Fibroblast of the aortic adventitia (primary cell): ENCODE measurements at places on chromosomes 2 and 18.

- no peak for DNase-seq
These were observed 237.4 kb downstream of the LPIN1 start for GRCh38 chr2:11983870-11984269.

DNA sequence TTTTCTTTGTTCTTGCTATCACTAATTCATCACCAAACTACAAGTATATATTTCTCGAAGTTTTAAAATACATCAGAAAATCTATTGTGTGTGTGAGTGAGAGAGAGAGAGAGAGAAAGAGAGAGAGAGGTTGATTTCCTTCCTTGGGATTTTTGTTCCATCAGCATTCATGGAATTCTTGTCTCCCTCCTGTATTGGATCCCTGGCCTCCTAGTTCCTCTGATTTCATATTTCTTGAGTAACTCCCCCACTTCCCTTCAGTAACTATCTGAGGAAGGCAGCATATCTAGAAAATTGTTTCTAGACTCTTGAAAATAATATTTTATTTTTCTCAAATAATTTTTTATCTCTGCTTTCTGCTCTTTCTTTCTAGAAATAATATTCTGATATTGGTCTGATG, 13.3 kb upstream of the ACTR2 start:
- DNase-seq, result no peak

DNA sequence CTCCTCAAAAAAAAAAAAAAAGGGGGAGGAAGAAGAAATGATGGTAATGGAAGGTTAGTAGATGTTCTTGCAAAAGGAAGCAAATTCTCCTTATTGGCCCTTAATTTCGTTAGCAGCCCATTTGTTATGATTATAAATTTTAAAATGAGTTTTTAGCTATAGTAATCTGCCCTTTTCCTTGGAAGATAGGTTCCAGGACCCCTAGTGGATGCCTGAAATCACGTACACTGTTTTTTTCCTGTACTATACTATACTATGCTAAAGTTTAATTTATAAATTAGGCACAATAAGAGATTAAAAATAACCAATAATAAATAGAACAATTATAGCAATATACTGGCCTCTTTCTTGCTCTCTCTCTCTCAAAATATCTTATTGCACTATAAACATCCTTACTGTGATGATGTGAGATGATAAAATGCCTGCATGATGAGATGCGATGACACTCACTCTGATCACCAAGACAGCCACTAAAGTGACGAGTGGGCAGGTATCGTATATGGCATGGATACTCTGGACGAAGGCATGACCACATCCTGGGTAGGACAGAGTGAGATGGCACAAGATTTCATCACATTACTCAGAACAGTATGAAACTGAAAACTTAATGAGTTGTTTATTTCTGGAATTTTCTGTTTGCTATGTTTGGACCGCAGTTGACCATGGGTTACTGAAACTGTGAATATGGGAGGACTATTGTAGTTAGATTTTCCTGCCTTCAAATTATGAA, 87.2 kb downstream of the KCTD18 start:
- DNase-seq, result no peak

GRCh38 chr2:189553504-189554088, 27.0 kb downstream of the SLC40A1 start:
- DNase-seq, result no peak

DNA sequence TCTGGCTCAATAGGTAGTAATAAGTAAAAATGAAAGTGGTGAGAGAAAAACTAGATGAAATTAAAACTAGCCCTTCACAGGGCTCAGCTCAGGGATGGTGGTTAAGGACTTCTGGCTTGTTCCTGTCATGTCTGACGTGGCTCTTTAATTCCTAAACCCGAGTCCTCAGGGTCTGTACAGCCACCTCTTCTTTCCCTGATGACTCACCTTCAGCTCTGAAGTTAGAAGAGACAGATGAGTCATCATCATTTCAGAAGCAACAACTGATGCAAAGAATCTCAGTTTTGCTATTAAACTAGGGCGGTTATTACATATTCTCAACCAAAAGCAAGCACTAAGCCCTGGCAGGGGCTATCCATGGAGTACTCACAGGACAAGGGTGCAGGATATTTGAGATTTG, 24.0 kb upstream of the ITGB6 start:
- peak; percentile 86 for DNase-seq

GRCh38 chr2:84539729-84540128, 23.4 kb downstream of the DNAH6 start:
- DNase-seq, result no peak
